HuH-7 (cell line): ENCODE measurements at places on chromosomes 2 and 18.

DNA sequence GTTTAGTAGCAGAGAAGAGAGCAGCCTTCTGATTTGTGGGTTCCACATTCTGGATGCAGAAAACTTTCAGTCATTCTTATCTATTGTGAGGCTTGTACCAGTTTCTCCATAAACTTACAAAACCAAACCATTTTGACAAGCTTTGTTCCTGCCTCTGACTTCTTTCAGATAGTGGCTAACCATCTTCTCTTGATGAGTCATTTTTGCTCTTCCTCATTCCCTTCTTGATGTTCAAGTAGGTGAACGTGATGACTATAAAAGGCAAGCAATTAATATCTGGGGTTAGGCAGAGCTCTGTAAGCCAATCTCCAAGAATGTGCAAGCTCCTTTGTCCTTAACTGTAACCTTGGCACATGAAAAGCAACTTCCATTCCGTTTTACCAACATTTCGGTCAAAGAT lies 2083.1 kb upstream of the PIK3C3 start:
- no peak for DNase-seq

- DNase-seq: no peak
Observed at GRCh38 chr18:41513438-41513837, 441.6 kb upstream of the PIK3C3 start.

DNA sequence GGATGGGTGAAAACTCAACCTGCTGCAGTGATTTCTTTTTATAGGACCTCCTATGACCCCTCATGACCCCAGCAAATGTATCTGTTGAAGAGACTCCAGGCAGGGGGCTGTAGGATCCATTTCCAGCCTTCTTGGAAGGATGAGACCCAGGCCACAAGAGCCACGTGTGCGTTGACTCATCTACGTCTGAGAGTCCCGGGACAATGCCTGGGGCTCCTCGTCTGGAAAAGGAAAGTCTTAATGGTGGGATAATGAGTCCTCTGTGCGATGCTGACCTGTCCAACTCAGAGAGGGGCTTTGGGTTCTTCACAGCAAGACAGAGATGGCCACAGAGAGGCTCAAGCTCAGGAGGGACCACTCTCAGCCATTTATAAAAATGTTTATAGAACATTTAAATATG lies 80.8 kb downstream of the SMIM21 start:
- DNase-seq: no peak

- DNase-seq: no peak
Observed at GRCh38 chr18:63472380-63472779, 4.4 kb upstream of the SERPINB5 start.

GRCh38 chr2:221228214-221228769 lies 343.8 kb downstream of the EPHA4 start:
- no peak for DNase-seq

DNA sequence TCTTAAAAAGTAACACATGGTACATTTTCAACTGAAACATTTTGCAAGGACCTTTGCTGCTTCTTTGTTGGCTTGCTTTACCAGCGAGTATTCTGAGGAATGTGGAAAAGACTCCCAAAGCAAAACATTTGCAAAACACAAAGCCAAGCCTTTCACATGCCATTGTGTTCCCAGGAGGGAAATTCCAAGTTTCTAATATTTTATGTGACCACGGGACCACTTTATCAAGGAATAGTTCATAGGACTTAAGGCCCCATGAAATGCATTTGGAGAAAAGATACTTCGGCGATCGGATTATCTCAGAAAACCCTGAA lies 26.2 kb downstream of the CYP27C1 start:
- no peak for DNase-seq

DNA sequence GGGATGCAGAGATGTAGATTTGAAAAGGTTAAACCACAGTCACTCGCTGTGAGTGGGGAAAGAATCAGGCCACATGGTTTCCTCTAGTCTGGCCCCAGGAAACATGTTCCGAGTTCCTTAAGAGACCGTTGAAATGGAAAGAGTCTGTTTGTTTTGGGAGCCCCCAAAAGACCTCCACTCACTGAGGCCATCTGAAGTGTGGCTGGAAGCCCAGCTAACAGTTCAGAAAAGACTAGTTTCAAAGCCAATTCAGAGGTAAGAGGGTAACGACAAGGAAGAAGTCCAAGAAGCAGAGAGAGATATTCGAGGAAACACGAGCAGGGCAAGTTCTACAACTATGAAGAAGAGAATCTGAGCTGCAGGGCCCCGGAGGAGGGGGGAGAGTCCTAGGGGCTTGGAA lies 61.0 kb downstream of the APOB start:
- no peak for DNase-seq

- DNase-seq: no peak
Observed at GRCh38 chr2:192049362-192049761, 145.4 kb downstream of the TMEFF2 start.

GRCh38 chr2:11016735-11017388 lies 105.1 kb downstream of the KCNF1 start:
- DNase-seq: no peak

GRCh38 chr2:19708776-19709175 lies 193.0 kb downstream of the TTC32 start:
- DNase-seq: no peak

DNA sequence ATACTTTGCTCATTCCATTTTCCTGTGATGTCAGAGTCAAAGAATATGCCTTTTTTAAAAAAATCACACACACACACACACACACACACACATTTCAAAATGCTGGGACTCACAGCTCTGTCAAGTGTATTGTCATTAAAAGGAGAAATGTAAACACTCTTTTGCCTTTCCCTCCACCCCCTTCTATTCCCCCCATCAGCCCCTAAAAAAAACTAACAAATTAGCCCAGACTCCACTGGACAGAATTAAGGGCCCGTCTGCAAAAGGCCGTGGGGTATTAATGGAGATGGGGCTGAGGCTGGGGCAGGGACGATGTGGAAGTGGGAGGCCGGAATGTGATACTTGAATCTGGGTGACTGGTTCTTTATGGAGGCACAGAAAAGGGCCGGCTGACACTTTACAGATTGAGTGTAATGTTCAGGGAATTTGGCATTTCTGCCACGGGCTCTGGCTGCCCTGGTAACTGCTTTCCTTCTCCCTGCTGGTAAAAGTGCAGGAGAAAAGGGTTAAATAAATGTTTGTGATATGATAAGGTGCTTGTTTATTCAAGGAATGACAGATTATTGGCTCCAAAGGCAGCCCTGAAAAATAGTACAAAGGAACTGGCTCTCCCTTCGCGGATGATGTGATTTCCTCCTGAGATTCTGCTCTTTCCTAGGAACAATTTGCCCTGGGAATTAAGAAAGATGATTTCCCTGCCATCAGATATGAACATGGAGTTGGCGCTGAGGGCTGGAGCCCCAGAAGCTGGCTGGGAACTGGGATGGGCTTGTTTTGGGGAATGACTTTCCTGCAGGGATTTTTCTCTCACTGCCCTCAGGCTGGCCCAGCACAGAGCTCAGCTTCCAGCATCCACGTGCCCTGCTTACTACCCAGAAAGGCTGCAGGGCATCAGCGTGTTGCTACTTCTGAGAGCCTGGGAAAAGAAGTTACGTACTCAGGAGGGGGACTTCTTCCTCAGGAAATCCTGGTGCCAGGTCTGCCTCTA lies 52.8 kb upstream of the CTAGE1 start:
- DNase-seq: no peak

DNA sequence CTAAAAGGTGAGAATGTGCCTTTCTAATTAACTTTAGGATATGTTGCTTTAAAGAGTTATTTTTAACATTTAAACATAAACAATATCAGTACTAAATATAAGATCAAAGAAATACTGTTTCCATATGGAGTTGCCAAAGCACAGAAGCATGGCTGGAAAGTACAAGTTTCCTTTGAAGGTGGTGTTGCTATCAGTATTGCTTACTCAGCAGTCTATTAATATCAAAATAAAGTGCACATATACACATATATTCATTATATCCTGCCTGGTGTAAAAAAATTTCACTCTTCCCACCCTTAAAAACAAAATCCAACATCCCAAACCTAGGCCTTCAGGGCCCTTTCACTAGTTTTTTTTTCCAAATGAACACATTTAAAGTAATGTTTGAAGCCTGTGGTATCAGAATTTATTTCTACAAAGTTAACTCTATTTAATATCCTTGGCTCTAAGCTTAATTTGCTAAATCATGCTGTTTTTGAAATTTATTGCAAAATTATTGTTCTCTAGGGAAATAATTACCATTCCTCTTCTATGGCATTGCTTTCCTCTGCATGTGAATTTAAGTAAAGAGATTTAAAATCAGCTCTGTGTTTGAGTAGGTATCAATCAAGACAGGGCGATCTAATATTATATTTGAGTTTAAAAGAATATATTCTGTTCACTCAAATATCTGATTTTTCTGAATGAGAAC lies 192.7 kb upstream of the MEIS1 start:
- DNase-seq: no peak

- no peak for DNase-seq
Observed at GRCh38 chr2:55862673-55863390, 60.8 kb downstream of the EFEMP1 start.

DNA sequence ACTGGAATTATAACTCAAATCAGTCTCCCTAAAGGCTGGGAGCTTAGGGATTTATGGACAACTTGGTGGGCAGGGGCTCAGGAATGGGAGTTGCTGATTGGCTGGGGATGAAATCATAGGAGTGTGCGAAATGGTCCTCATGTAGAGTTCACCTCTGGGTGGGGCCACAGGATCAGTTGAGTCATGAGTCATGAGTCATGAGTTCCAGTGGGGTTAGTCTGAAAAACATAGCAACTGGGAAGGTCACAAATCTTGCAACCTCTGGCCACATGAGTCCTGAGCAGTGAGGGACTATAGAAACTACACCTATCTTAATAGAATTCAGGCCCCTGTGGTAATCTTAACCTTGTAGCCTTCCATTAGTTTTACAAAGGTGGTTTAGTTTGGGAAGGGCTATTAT lies 383.3 kb downstream of the RBM43 start:
- DNase-seq: no peak

DNA sequence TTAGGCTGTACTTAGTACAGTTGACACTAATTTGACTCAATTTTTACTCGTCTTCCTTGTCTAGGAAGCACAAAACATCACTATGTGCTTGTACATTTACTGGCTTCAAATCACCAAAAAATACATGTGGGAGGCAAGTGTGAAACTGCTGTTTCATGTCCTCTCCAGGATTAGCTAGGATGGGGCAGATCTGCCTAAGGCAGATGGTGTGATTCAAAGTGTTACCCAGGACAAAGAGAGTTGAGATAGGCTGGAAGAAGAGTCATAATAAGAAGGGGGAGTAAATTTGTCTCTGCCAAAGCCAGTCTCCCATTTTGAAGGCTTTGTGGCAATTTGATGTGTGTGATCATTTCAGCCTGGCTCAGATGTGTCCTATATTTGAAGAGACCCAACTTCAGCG lies 821.6 kb upstream of the ZEB2 start:
- DNase-seq: no peak

DNA sequence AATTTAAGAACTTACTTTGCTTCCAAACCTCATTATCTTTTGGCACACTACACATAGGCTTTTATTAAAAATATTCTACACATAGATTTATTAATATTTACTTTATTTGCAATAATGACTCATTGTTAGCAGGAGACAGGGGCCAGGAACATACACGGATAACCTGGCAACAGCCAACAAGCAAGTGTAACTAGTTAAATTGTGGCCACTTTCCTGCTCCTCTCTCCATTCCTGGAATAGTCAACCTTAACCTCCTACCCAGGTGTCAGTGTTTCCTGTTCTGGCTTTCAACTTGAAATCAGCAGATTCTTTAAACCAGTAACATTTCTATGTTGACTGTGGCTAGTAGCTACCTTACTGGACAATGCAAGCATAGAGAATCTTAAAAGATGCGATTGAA lies 26.5 kb downstream of the ACVR1 start:
- no peak for DNase-seq

GRCh38 chr2:241686324-241686649 lies 328 bp downstream of the DTYMK start:
- DNase-seq: no peak

GRCh38 chr2:750628-751027 lies 73.4 kb upstream of the TMEM18 start:
- DNase-seq: no peak

- DNase-seq: no peak
Observed at GRCh38 chr2:437756-438393, 150.0 kb upstream of the ALKAL2 start.

GRCh38 chr2:70132244-70133126 lies 45.2 kb downstream of the PCBP1 start:
- DNase-seq: peak; percentile 76

DNA sequence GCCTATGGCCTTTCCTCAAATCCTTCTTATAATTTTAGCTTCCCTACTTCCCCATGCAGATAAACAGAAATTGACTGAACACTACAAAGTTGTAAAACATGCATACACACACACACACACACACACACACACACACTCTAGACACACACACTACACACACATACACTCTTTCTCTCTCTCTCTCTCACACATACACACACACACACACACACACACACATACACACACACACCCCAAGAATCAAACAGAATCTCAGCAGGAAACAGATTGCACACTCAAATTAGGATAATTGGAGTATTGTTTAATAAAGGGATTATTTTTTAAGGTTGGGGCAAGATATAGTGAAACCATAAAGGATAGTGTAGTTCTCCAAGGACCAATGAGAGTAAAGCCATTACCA lies 152.2 kb upstream of the SP5 start:
- no peak for DNase-seq

DNA sequence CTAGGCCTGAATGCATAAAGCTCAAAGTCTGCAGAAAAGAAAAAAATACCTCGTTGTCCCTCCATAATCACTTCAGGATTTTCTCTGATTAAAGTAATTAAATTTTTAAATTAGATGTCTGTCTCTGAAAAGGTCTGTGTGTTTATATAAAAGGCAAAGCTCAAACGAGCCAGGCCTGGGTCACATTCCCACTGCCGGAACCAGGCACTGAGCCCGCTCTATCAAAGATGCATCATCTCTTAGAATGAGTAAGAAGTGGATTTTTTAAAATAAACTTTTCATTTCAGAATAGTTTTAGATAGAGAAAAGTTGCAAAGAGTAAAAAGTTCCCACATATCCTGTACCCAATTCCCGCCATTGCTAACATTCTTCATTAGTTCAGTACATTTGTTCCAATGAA lies 202.1 kb upstream of the KYNU start:
- no peak for DNase-seq

GRCh38 chr2:45315861-45316260 lies 295.2 kb downstream of the SRBD1 start:
- no peak for DNase-seq

DNA sequence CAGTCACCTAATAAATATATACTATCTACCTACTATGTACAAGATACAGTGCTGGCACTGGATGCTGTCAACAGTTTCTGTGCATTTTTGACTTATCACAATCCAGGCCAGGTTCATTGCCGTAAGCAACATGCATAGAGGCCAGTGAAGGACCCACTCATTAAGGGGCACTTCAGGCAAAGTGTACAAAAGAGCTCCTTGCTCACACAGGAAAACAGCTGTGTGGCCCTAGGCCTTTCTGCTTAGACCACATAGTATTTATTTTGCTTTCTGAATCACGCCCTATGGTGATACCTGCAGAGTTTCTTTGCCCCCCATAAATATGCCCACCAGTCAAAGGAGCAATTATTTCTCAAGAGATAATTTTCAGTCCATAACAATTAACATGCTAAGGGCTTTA lies 39.6 kb upstream of the STAT4 start:
- DNase-seq: no peak
